CD14-positive monocyte (primary cell): ENCODE measurements at places on chromosomes 7 and 10.

DNA sequence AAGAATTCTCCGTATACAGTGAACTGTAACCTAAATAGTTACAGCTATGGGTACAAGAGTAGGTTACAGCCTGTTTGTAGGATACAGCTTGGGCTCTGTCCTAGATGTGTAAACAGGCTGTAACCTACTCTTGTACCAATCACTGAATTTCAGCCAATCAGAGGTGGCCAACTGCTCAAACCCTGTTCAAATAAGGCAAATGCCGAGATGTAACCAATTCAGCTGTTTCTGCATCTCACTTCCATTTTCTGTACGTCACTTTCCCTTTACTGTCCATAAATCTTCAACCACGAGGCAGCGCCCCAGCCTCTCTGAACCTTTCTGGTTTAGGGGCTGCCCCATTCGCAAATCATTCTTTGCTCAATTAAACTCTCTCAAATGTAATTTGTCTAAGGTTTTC lies 8.3 kb upstream of the MMP21 start:
- no peak for DNase-seq

DNA sequence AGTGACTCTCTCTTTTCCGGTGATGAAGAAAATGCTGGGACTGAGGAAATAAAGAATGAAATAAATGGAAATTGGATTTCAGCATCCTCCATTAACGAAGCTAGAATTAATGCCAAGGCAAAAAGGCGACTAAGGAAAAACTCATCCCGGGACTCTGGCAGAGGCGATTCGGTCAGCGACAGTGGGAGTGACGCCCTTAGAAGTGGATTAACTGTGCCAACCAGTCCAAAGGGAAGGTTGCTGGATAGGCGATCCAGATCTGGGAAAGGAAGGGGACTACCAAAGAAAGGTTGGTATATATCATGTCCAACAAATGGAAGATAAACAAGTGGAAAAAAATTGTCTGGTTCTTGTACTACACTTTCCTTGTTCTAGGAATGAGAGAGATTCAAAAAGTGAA lies 9.5 kb downstream of the PDCD4 start:
- DNase-seq, result no peak

GRCh38 chr10:24893127-24893526 lies 59.3 kb downstream of the PRTFDC1 start:
- DNase-seq, result no peak

DNA sequence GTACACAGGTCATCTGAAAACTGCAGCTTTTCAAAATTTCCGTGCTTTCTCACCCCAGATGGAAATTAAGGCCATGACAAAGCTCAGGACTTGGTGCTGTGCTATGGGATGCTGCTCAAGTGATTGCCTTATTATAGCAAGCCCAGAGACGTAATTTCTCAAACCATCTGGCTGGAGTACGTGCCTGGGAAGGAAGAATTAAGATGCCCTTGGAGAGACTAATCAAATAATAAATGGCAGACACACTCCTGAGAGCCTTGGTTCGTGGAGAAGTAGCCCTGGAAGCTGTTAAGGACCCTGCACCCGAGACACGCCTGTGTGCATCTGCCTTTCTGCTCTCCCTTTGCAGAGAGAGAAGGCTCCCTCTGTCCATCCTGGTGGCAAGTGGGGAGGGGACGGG lies 38.3 kb upstream of the PRLHR start:
- no peak for DNase-seq

DNA sequence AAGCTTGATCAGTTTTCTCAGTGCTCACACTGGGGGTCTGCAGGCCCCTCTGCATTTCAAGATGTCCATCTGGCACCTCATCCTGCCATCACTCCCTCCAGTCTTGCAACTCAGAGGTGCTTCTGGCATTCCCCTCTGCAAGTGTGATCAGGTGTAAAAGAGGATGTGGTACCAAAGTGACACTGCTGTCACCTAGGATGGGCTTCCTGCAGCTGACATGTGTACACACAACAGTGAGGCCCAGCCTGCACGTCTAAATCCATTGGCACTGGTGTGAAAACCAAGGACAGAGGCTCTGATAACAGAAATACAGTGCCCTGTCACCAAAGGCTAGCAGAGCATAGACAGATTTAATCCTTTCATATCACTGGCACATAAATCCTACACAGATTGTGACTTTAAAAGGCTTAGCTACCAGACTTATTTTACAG lies 162.5 kb upstream of the CELF2 start:
- DNase-seq, result no peak

GRCh38 chr10:114715171-114715670 lies 57.1 kb upstream of the ABLIM1 start:
- DNase-seq, result no peak

DNA sequence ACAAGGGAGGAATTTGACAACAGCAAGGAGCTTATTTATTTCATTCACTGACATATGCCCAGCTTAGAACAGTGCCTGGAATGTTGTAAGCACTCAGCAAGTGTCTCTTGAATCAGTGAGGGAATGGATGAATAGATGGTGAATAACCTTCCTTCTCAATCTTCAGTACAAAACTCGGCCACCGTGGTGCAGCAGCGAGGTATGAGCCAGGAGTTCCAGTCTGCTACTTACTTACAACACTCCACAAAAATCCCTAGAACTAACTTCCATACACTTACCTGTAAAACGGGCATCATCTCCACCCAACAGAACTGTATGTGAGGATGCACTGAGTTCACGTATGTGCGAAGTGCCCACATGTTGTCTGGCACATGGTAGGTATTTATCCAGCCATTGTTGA lies 237.4 kb downstream of the WDR11 start:
- no peak for DNase-seq

DNA sequence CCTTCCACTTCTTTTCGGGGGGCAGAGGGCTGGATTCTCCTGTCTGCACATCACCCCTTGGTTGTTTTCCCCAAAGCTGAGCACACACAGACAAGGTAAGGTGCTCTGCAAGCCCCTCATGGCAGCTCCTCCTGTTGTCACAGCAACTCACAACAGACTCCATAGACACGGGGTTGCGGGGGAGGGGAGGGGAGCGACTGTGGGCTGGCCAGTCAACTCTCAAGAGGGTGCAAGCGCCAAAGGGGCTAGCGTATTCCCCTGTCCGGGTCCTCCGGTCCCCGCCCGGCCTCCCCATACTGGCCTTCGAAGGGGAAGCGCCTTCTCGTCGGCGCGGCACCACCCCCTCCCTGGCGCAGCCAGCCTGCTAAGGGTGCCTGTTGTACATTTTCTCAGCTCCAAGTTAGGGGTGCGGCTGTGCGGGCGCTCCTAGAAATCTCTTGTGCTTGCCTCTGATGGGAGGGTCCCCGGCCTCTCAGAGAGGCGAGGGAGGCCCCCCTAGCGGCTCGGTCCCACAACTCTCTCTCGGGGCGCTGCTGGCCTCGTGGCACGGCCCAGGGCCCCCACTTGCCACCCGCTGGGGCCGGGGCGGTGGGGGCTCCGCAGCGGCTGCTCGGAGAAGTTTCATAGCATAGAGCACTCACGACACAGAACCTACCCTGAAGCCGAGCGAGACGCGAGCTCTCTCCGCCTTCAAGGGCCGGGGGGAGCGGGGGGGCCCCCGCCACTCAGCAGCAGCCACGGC lies 498 bp downstream of the RHOBTB1 start:
- DNase-seq, result peak; percentile 34

DNA sequence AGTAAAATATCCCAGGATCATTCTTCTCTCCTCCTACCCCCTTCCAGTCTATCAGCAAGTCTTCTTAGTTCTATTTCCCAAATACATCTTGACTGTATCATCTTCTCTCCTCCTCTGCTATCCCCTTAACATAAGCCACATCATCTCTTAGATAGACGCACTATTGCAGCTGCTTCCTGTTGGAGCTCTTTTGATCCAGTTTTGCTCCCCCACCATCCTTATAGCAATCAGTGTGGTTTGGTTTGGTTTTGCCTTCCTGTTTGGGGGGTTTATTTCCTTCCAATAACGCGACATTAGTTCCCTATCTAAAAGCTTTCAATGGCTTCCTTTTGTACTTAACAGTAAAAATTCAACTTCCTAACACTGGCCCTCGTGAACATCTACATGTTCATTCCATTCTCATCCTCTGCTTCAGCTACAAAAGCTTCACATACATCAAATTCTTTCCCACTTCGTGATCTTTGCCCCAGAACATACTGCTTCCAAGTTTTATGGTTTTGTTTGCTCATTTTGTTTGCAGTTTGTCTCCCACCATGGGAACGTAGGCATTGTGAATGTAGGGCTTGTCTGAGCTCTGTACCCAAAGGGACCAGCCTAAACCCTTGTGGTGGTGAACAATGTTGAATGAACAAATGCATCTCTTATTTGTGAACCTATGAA lies 33.7 kb upstream of the PLXDC2 start:
- DNase-seq, result no peak

DNA sequence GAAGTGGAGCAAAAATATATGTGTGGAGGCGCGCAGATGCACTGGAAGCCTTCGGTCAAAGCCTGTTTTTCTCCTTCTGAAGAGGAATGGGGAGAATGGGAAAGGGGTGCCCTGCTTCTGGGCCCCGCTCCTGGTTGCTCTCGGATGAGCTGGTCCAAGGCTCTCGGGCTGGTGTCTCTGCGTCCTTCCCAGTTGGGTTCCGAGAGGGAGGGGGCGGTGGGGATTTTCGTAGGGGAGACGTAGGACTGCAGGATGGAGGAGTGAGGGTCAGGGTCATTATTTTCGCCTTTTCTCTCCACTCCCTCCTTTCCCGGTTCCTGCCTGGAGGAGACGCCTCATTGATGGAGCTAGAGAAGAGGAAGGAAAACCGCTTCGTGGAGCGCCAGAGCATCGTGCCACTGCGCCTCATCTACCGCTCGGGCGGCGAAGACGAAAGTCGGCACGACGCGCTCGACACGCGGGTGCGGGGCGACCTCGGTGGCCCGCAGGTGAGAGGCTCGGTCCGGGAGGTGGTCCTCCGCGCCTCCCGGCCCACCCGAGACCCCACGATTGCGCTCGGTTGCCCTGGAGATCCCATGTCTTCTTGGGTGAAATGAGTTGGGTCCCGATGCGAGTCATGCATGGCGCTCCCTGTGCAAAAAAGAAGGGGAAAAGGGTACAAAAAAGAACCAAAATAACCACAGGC lies 790 bp downstream of the ADAM22 start:
- no peak for DNase-seq

- no peak for DNase-seq
Measured at GRCh38 chr7:98300595-98301372, 19.3 kb downstream of the BRI3 start.

DNA sequence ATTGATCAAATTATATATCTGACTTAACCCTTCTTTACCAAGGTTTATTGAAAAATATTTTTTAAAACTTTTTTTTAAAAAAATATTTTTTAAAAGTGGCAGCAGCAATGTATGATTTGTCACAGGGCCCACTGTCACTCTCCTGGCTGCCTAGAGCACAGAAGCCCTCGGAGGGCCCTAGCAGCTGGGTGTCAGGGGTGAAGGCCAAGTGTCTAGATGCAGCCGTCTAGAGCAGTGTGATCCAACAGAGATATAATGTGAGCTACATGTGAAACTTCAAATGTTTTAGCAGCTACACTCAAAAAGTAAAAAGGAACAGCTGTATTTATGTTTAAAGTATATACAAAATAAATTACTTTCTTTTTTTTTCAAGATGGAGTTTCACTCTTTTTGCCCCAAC lies 112.7 kb downstream of the ARHGAP22 start:
- no peak for DNase-seq

GRCh38 chr7:74625446-74625845 lies 32.1 kb upstream of the GTF2I start:
- peak; percentile 46 for DNase-seq

DNA sequence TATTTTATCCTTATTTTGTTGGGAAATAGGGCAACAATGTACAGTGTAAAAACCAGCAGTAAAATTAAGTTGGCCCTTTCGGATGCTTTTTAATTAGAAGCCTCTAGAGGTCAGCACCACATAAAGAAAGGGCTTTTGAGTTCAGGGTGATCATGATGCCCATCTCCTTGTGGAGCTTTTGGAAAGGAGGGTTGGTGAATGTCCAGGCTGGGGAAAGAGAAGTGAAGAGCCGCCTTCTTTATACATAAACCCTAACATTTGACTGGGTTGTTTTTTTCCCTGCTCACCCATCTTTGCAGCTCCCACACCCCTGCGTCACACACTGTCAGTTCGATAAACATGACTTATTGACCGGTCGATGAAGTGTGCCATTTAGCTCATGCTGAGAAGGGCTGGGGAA lies 29.8 kb downstream of the MTURN start:
- peak; percentile 77 for DNase-seq

- DNase-seq, result no peak
Measured at GRCh38 chr10:530717-531116, 158.8 kb downstream of the DIP2C start.

DNA sequence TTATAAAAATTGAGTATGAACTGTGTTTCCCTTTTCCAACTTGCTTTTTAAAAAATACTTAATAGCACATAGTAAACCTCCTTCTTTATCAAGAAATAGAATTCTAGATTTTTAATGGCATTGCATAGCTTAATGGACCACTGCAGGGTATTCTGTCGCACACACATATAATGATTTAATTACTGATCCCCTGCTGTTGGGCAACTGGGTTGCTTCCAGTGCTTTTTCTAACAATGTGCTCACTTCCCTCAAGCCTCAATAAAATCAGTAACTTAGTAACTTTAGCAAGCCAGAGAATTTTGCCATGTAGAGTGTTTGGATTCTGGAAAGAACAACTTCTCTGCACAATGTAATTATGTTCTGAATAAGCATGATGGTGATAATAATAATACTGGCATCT lies 49.1 kb upstream of the PDLIM1 start:
- DNase-seq, result no peak

DNA sequence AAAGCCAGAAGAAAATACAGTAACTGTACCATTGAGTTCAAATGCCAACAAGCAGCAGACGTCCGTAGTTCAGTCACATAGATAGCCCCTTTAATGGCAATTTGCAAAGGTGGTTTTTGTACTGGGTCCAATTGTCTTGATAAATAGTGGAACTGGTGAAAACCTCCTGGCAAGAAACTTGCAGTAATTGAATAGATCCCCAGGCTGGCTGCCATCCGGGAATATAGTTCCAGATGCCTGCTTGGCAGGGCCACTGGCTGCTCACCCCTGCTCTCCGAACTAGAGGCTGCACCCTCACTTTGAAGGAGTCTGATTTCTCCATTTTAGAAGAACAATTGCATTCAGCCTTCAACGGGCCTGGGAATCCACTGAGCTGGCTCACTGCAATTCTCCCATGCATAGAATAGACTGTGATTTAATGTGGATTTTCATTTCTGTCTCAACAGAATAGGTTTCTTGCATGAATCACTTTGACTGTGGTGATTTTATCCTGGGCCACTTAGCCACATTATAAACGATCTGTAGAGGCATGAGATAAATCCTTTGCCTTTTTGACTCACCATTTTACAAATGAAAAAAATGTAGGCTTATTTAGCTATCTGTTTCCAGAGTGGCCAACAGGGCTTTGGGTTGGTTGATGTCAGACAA lies 35.9 kb upstream of the ELMO1 start:
- DNase-seq, result no peak
